ENCODE measurements at places on chromosomes 1 and 21.

- no peak for DNase-seq
Observed at GRCh38 chr1:86052948-86053698, 103.4 kb downstream of the COL24A1 start.

DNA sequence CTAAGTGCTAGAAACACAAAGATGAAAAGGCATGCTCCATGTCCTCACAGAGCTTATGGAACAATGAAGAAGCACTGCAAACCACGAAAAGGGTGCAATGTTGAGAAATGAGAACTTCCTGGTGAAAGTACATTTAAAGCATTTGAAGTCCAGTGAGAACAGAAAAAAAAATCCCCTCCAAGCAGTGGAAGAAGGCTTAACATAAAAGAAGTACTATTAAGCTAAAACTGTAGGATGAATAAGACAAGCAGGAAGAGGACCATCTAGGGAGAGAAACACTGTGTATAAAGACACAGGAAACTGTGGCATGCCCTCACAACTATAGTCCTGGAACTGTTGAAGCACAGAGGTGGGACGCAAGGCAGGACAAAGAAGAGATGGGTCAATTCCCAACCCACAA, 10.0 kb downstream of the TP53BP2 start:
- DNase-seq: no peak

DNA sequence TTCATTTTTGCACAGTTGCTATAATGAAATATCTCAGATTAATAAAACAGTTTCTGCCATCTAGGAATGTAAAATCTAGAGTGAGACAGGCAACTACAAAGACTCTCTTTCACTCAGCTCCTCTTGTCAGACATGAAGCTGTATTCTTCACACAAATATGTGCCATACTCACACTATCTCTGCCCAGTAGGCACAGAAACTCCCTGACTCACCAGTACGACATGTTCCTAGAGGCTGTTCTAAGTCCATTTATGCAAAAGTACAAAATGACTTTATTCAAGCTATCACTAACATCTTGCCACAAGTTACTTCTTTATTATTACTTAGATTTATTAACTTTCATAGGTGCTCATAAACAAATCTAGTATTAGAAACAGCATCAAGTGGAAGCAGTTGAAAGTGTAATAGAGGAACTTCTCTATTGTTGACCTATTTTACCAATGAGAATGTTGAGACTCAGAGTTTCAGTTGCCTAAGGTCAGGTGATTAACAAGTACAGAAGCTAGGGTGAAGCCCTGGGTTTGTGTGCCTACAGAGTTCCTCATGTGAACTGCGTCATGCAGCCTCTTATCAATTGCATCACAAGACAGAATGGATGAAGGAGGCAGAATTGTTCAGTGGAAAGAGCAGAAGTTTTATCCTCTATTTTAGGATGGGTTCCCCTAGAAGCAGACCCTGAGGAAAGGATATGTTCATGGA, 98.9 kb downstream of the RGS2 start:
- DNase-seq: no peak

GRCh38 chr1:5150191-5150590, 495.8 kb downstream of the AJAP1 start:
- DNase-seq: no peak

DNA sequence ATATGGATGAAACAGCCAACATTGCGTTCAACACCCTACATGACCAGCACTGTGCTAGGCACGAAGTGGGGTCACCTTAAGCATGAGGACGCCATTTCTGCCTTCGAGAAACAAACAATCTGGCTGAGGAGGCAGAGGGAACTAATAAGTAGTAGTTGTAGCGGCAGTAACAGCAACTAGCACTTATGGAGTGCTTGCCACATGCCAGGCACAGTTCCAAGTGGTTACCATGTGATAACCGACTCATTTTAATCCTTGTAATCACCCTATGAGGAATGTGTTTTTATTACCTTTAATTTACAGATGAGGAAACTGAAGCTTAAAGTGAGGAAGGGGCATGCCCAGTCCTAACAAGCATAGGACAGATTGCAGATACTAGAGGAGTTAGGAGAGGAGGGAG, 33.7 kb downstream of the KCND3 start:
- no peak for DNase-seq

- DNase-seq: no peak
Observed at GRCh38 chr1:113881661-113882060, 5.7 kb downstream of the BCL2L15 start.

Measured in stimulated activated CD8-positive, alpha-beta memory T cell treated with anti-CD3 and anti-CD28 coated beads, Interleukin-4, amount 100 ng/mL, for 1 hour (primary cell).